Cortex of kidney (tissue), 1 donor: ENCODE measurements at places on chromosomes 7 and 10.

- no peak for DNase-seq
Measured at GRCh38 chr10:97028126-97028831, 157.5 kb downstream of the SLIT1 start.

DNA sequence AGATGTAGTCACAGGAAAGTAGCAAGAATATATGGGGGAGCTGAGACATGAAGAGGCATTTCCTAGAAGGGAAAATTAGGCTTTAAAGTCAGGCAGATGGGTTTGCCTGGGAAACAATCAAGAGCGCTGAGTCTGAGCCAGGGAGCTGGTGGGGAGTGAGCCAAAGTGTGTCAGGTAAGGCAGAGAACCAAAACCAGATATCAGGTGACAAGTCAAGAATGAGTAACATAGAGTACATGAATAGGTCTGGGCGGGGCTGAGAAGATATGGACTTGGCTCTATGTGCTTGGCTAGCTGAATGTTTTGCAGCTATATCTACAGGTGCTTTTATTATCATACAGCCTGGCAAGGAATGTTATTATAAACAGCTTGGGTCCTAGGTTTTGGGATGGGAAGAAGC lies 49.3 kb downstream of the GPR141 start:
- DNase-seq, result no peak

DNA sequence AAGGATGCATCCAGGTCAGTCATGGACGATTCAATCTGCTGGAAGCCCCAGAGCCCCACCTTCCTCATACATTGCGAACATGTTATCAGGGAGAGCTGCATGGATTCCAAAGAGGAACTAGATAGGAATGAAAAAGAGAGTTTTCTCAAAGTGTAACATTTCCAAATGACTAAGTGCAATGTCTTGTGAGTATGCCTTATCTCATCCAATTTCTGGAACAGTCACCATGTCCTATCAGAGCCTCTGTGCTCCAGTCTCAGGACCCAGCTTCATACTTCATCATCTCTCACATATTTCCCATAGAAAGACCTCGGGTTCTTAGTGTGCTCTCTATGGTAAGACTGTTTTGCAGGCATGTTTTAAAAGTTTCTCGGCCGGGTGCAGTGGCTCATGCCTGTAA lies 26.8 kb downstream of the ZC3HC1 start:
- no peak for DNase-seq

- no peak for DNase-seq
Measured at GRCh38 chr10:132118366-132118765, 52.6 kb downstream of the JAKMIP3 start.

DNA sequence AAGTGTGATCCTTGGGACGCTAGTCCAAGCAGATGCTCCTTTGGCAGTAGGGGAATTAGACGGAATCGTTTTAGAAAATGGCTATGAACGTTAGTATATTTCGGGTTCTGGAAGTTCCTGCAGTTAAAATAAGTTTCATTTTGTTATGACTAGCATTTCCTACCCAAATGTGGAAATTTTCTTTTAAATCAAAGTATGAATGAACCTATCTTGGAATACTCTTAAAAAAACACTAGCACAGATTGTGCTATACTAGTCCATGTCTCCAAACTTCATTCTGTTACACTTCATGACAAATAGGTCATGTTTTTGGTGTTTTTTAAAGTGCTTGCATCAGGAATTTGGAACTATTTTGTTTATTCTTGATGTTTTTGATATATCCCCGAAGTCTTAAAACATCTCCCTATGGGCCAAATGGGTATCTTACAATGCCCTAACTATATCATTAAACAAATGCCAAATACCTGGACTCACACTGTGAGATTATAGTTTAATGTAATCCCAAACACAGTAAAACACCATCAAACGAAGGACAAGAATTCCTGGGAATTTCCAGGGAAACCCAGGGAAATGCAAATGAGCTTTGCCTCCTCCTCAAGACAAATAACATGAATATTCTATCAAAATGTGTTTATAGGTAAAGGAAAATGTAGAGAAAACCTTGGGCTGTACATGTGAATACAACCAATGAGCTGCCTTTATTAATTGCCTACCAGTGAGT lies 75.9 kb upstream of the PTPRZ1 start:
- no peak for DNase-seq

DNA sequence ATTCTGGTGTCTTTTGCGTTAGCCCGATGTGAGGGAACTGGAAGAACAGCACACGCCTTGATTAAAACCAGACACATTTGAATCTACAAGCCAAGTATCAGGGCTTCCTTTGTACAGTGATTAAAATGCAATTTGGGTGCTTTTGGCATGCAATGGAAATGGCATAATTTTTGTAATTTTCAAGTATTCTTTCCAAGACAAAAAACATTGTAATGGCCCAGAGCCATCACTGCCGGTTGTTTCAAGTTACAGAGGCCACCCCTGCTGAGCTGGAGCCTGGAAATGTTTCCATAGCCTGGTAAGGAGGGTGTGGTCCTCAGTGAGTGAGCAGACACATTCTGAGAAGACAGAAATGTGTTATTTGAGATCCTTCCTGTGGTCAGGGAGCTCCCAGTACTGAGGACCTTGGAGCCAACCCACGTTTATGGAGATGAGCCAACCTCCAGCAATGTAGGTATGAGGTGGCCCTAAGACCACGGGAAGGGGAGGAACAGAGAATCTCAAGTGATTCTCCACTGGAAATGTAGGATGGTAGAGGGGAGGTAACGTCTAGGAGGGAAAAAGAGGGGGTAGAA lies 20.9 kb downstream of the TEX36 start:
- DNase-seq, result no peak

GRCh38 chr10:25505466-25505865 lies 330.7 kb downstream of the GPR158 start:
- DNase-seq, result no peak

- no peak for DNase-seq
Measured at GRCh38 chr7:50317697-50318669, 13.5 kb downstream of the IKZF1 start.

DNA sequence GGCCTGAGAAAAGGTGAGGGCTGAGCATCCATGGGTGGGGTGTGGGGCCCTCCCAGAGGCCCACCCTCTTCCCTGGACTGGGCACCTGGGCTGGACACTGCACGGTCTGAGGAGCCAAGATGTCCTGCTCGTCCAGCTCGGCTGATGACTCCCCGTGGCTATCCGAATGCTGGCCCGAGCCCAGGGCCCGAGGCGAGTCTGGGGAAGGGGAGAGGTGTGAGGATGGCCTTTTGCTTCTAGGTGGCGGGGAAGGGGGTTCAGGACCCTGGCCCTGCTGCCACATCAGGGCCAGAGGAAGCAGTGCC lies 7.1 kb downstream of the NACAD start:
- DNase-seq, result no peak

DNA sequence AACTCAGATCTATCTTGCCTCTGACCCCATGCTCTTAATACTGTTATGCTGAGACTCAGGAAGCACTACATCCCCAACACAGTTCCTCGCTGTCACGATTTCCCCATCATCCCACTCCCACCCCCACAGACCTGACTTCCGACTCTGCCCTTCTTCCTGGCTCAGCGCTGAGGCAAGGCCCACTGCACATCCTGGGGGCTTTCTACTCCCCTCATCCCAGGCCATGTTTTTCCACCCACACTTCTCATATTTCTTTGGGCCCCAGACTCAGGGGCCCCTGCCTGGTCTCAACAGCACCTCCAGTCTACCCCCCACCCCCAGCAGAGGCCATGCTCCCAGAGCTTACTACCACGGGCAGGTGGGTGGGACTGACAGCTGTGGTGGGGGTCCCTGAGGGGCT lies 7.7 kb upstream of the NDST2 start:
- no peak for DNase-seq

- DNase-seq, result no peak
Measured at GRCh38 chr10:30058570-30059132, 735 bp downstream of the JCAD start.

- no peak for DNase-seq
Measured at GRCh38 chr7:4203626-4204512, 478.2 kb upstream of the FOXK1 start.

GRCh38 chr10:51638211-51638610 lies 61.2 kb downstream of the CSTF2T start:
- no peak for DNase-seq

GRCh38 chr10:78212060-78212785 lies 178.6 kb downstream of the RPS24 start:
- no peak for DNase-seq

DNA sequence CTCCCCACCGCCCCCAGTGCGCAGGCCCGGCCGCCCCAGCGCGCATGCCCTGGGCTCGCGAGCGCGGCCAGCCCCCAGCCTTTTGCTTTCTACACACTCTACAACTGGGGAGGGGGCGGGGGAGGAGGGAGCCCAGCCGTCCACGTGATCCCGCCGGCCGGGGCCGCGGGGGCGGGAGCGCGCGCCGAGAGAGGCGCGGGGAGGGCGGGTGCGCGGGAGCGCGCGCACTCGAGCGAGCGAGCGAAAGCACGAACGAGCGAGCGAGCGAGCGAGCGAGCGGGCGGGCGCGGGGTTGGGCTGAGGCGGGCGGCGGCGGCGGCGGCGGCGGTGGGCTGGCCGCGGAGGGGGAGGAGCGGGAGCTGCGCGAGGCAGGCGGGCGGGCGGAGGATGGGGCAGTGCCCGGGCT lies at the start of gene AUTS2:
TSS of gene AUTS2 (plus strand) at position 395 of the 406 bp plus-strand sequence. CDS start 1,179 bp downstream, outside the sequence.
- DNase-seq, result no peak

DNA sequence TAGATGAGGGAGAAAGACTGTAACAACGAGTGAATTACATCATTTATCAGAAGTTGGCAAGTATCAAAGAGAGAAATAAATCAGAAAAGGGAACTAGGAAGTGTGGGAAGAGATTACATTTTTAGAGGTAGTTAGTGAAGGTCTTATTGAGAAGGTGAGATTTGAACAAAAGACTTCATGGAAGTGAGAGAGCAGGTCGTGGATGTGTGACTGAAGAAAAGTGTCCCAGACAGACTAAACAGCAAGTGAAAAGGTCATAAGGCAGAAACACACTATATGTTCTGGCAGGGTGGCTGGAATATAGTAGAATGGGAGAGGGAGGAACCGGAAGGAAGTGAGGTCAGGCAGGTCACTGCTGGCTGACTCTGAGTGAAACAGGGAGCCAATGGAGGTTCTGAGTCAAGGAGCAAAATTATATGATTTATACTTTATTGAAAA lies 35.7 kb upstream of the RHOBTB1 start:
- no peak for DNase-seq

DNA sequence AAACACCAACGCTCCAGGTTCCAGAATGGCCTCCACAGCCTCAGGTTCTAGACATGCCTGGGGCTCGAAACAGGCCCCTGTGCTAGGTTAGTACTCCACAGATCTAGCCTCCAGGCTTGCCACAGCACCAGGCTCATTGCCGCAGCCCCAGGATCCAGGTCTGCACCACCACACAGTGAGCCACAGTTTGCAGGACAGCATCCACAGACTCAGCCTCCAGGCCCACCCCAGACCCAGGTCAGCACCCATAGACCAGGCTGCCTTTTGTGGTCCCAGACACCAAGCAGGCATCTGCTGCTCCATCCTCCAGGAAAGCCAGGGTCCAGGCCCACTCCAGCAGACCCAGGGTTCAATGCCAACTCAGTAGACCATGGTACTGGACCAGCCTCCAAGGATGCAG lies 132.3 kb upstream of the VSTM2A start:
- no peak for DNase-seq

DNA sequence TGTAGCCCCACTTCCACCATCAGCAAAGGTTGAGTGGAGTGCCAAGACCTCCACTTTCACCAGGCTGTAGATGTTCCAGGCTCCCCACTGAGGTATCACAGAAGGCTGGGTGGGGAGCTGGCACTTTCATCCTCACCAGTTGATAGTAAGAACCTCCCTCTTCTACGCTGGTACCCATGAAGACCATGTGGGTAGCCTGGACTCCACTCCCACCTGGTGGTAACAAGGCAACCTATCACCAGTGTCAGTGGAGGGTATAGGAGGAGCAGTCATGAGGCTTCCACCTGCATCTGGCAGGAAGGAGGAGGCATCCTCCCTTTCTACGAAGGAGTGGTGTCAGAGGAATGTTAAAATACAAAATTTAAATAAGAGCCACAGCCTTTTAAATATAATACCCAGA lies 4.4 kb downstream of the SMIM30 start:
- no peak for DNase-seq

DNA sequence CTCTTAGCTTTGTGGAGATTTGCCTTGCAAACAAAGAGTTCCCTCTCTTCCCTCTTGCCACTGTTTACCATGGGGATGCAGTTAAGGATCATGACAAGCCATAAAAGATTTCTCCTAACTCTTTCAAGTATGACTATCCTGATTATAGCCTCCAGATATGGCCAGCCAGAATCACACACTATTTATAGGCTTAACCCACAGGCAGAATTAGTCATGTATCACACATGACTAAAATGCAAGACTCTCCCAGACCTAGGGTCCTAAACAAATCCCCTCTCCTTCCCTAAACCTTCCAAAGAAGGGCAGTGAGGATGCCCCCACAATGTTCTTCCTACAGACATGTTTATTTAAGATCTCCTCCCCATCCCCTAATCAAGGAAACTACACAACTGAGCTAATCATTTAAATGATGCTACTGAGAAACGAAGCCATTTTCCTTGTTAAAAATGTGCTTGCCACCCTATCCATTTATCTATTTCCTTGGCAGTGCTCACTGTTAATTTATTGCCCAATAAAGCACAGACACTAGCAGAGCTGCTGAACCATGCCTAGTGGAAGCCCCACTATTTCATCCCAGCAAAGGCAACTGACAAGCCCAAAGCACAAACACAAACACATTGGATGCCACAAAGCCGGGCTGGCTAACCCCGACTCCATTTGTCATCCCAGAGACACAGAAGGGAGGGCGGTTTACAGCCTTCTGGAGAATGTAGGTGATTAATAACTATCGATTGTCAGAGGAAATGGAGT lies 363.4 kb downstream of the KCNMA1 start:
- no peak for DNase-seq

- no peak for DNase-seq
Measured at GRCh38 chr7:144941127-144941526, 105.3 kb upstream of the TPK1 start.

GRCh38 chr10:369684-370448 lies 234.6 kb downstream of the ZMYND11 start:
- no peak for DNase-seq

DNA sequence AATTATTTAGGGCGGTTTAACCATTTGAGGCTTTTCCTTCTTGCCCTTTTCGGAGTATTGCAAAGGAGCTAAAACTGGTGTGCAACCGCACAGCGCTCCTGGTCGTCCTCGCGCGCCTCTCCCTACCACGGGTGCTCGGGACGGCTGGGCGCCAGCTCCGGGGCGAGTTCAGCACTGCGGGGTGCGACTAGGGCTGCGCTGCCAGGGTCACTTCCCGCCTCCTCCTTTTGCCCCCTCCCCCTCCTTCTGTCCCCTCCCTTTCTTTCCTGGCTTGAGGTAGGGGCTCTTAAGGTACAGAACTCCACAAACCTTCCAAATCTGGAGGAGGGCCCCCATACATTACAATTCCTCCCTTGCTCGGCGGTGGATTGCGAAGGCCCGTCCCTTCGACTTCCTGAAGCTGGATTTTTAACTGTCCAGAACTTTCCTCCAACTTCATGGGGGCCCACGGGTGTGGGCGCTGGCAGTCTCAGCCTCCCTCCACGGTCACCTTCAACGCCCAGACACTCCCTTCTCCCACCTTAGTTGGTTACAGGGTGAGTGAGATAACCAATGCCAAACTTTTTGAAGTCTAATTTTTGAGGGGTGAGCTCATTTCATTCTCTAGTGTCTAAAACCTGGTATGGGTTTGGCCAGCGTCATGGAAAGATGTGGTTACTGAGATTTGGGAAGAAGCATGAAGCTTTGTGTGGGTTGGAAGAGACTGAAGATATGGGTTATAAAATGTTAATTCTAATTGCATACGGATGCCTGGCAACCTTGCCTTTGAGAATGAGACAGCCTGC lies 3.1 kb downstream of the FZD1 start:
- no peak for DNase-seq
